ENCODE measurements at places on chromosomes 2 and 18.

GRCh38 chr2:153163055-153163454, 315.5 kb downstream of the RPRM start:
- no peak for DNase-seq

- DNase-seq = no peak
Measured at GRCh38 chr2:219713110-219713509, 85.7 kb downstream of the SLC4A3 start.

- no peak for DNase-seq
Measured at GRCh38 chr18:44821924-44822323, 141.2 kb downstream of the SETBP1 start.

DNA sequence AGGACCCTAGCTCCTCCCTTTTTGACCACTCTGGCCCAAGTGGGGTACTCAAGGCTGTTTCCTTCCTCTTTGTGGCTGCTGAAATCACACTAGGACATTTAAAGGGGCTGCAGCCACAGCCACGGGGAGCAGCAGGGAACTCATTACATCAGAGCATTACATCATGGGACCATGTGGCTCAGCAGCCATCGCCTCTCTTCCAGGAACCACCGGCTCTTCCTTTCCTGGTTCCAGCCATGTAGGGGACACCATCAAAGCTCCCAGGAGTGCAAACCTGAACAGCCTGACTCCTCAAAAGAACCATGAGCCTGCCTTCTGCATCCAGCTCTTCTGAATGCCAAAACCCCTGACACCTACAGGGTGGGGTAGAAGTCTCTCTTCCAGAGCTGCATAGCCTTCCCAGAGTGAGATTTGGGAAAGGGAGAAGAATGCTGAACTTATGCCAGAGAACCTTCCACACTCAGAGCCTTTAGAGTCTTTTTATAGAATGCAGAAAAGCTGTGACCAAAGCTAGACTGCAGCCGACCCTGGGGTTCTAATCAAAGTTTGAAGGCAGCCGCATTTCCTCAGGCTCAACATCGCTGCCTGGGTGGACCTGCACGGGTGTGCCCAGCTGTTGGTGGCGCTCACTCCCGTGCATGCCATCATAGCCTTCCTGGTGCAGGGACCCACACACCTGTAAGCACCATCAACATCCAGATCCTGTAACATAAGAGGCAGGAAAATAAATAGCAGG, 121.7 kb downstream of the KLHL29 start:
- DNase-seq = no peak

GRCh38 chr2:43176449-43176848, 50.0 kb downstream of the ZFP36L2 start:
- no peak for DNase-seq

- DNase-seq = peak; percentile 77
Measured at GRCh38 chr18:77058290-77058835, 74.2 kb downstream of the MBP start.

- DNase-seq = no peak
Measured at GRCh38 chr2:234793212-234793785, 158.5 kb upstream of the SH3BP4 start.

GRCh38 chr2:150264442-150264841, 223.0 kb downstream of the RND3 start:
- DNase-seq = no peak

GRCh38 chr2:151833984-151834383, 5.8 kb upstream of the ARL5A start:
- no peak for DNase-seq

GRCh38 chr2:231200805-231201474, 2.5 kb downstream of the ARMC9 start:
- DNase-seq = no peak

GRCh38 chr2:64980183-64980582, 9.0 kb upstream of the SLC1A4 start:
- DNase-seq = no peak

DNA sequence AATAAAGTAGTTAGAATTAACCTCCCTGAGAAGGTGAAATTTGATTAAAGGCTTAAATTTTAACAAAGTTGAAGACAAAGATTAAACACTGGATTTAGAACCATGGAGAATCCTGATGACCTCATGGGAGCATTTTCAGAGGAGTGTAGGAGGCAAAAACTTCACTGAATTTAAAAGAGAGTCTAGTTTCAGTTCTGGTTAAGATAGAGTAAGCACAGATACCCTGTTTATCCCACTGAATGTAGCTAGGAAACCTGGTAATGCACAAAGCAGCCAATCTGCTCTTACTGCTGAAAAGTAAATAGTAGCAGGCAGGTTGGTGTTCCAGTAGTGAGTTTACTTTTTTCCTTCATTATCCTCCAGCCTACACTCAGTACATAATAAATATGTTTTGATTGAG, 654.9 kb upstream of the SYT4 start:
- no peak for DNase-seq

- DNase-seq = no peak
Measured at GRCh38 chr18:13480571-13481255, 245.6 kb downstream of the FAM210A start.

DNA sequence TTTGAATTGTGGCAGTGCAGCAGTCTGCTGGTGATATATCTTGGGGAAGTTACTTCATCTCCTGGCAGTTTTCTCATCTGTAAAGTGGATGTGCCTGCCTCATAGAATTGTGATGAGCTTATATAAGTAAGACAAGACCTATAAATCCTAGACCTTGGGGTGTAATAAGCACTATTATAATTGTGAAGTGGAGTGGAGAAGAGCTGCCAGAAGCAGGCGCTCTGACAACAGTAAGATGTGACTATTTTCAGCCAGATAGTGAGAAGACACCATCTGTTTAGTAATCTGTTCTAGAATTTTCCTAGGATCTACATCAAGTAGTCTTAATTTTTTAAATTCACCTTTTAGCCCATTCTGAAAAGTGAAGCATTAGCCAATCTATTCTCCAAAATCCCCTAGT, 85.6 kb upstream of the TSPYL6 start:
- no peak for DNase-seq

- no peak for DNase-seq
Measured at GRCh38 chr18:59233017-59233410, 13.1 kb downstream of the GRP start.

DNA sequence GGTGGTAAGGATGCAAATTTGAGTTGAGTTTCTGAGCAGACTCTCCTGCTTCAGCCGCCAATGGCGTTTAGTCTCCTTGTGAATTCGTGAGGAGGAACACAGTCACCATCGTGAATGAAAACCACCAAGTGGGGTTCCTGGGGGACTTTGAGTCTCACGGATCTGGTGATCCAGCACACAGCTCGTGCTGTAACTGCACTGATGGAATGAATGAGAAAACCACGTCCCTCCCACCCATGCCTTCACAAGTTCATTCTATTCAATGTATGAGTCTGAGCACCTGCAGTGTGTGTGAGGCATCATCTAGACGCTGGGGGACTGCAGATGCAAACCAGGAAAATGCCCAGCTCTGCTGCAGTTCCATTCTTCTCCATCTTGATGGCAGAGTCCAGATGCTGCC, 127.9 kb downstream of the PIEZO2 start:
- DNase-seq = no peak

GRCh38 chr18:8389391-8390340, 219.6 kb upstream of the RAB12 start:
- DNase-seq = peak; percentile 77

- DNase-seq = no peak
Measured at GRCh38 chr2:7209757-7210555, 292.7 kb downstream of the RNF144A start.

DNA sequence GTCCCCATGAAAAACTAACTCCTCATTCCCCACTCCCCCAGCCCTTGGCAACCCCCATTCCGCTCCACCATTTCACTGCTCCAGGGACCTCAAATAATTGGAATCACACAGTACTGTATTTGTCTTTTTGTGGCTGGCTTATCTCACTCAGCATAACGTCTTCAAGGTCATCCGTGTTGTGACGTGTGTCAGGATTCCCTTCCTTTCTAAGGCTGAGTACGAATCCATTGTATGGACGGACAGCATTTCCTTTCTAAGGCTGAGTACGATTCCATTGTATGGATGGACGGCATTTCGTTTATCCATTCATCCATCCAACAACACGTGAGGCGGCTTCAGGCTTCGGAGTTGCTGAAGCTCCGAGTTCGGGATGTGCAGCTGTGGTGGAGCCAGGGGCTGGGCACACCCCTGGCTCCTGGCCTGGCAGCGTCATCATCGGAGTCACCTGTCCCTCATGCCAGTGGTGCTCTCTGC, 1.2 kb upstream of the ASB1 start:
- DNase-seq = no peak

DNA sequence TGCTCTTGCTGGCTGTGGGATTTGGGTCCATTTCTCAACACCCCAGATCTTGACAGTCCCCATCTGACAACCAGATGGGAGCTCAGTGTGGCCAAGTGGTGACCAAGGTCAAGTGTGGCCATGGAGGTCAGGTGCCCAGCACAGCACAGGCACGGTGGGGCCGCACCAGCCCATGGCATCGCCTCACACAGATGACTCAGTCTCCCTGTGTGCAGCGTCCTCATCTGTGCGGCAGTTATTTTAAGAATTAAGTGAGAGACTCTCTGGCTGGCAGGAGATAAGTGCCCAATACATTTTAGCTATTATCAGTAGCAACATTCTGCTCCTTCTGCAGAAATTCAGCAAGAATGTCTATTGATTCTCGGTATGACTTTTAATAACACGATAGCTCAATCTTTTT, 167.2 kb downstream of the DDX1 start:
- DNase-seq = no peak

All from right forelimb (tissue), 1 donor.